Testis (tissue), 5 donors: ENCODE measurements at places on chromosomes 13 and 19. TPM values are rescaled to one million over a fixed set of nuclear protein-coding genes. Genes with fewer than 3 reads are reported as not detected.

LYPD5 gene
- 4.9 TPM for total RNA-seq

RGS9BP gene
- total RNA-seq, result 2.4 TPM

DNA sequence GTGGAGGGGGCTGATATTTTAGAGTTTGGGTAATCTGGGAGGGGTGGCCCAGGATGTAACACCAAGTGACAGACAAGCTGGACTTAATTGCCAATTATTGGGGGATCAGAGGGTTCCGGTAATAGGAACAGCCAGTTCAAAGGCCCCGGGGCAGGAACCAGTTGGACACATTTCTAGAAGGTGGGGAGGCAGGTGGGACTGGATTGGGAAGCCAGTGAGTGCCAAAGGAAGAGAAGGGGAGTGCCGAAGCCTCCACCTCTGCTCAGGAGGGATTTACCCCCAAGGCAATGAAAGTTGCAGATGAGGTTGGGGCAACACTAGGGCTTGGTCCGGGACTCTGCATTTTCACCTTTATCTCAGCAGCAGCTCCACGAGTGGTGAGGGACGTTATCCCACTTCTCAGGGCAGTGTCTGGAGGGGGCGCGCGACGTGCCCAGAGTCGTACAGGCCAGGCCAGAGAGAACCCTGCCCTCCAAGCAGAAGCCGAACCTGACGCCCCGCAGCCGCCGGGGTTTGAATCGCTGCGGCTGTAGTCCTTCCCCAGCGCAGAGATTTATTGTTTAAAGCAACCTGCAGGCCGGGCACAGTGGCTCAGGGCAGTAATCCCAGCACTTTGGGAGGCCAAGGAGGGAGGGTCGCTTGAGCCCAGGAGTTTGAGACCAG, 5.7 kb upstream of the JUND start:
- H3K4me3 ChIP-seq, result no peak overlapping the region
- DNase-seq, result no peak

DNA sequence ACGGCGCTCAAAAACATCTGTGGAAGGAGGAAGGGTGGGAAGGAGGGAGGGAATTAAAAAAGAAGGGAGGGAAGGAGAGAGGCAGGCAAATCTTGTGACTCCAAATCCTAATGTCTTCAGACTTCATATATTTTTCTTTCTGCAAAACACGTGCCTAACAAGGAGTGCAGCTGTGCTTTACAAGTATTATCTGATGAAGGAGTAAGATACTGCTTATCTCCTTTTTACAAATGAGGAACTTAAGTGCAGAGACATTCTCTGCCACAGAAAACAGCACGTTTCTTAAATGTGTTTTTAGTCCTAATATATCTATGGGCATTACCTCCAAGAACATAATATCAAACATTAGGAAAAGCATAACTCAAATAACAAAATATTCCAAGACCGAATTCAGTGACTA, 6.5 kb downstream of the FLT3 start:
- H3K4me3 ChIP-seq, result no peak overlapping the region
- no peak for DNase-seq
- H3K4me1 ChIP-seq, result no peaks in the 10 kb centered on the region

ARGLU1 gene
- total RNA-seq, result 148 TPM

DNA sequence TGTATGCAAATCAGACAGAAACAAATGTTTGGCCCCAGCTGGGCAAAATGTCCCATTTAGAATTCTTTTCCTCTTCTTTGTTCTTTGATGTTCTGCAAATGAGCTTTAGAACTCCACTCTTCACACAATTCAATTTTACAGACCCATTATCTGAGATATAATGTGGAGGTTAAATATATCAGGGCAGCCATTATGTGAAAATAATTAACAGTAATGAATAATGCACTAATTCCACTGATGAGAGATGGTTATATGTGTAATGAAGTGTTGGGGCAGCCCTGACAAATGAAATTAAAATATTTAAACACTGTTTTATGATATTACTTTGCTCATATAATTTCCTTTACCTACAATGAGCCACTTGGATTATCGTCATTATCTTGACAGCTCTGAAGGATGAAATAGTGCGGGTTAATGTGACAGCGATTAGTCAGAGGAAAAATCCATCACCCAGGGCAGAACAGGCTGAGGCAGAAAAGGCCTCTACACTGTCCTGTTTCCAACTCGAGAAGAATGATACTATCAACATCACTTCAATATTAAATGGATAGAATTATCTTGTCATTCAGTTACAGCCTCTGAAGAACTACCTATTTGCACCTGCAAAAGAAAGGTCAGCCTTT, 321.1 kb downstream of the RBM26 start:
- H3K27me3 ChIP-seq, result no peaks in the 10 kb centered on the region
- H3K4me1 ChIP-seq, result no peaks in the 10 kb centered on the region
- no peak for DNase-seq
- no peaks in the 10 kb centered on the region for H3K36me3 ChIP-seq
